ENCODE measurements at places on chromosomes 2 and 18.

- DNase-seq = no peak
These were observed 10.8 kb downstream of the TSHZ1 start for GRCh38 chr18:75221397-75221796.

DNA sequence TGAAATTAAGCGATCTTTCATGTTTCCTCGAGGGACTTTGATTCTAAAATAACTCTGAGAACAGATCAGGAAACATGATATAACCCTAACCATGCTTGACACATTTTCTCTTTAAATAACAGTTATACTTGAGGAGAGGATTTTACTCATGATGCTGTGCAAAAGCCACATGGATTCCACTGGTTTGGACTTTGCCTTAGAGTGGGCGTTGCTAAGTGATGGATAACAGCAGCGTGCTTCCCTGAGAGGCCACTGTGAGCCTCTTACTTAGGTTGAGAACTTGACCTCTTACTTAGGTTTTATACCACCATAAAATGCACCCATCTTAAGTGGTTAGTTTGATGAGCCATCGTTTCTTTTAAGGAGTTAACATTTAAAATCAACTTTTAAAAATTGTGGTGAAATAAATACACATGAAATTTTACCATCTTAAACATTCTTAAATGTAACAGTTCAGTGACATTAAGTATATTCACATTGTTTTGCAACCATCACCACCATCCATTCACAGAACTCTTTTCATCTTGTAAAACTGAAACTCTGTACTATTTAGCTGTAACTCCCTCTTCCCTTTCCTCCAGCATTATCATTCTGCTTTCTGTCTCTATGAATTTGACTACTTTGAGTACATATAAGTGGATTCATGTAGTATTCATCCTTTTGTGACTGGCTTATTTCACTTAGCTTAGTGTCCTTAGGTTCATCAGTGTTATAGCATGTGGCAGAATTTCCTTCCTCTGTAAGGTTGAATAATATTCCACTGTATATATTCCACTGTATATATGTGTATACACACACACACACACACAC is 22.6 kb downstream of the ANXA4 start:
- no peak for DNase-seq

GRCh38 chr2:222653280-222653679 is 2.6 kb downstream of the FARSB start:
- no peak for DNase-seq

DNA sequence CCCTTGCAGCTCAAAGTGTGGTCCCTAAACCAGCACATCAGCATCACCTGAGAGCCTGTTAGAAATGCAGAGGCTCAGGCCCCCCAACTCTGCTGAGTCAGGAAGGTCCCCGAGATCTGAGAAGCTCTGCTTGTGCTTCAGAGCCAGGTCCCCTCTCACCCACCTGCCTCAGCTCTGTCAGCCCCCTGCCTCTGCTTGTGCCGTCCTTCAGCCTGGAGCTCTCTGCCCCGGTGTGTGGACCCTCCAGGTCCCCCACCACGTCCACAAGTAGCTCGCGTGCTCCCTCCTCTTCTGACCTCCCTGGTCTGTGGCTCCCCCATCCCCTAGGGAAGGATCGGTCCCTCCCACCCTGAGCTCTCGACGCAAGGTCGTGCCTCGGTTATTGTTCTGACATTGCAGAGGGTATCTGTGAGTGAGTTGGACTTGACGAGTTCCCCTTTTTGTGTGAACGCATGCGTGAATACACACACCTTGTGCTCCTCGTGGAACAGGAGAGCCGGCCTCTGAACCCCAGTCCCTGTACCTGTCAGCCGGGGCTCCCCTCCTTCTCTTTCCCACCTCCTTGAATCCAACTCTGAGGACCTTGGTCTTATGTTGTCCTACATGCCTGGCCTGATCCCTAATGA is 75.5 kb upstream of the TAF1B start:
- DNase-seq = no peak

DNA sequence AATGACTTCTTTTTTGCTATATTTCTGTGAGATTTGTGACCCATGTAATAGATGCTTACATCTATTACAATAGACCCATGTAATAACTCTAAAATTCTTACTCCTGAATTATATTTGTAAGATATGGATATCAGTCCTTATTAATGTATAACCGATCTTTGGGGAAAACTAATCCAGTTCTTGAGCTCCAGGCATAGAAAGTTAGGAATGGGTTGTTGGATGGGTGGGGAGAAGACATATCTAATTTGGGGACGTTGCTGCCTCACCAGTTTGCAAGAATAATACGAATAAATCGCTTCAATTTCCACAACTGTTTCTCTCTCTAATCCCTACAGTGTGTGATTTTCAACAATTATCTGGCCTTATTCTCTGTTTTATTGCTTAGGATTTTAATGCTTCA is 13.5 kb downstream of the CAVIN2 start:
- DNase-seq = no peak

- DNase-seq = peak; percentile 66
These were observed 103.7 kb upstream of the TAF1B start for GRCh38 chr2:9739531-9739964.

DNA sequence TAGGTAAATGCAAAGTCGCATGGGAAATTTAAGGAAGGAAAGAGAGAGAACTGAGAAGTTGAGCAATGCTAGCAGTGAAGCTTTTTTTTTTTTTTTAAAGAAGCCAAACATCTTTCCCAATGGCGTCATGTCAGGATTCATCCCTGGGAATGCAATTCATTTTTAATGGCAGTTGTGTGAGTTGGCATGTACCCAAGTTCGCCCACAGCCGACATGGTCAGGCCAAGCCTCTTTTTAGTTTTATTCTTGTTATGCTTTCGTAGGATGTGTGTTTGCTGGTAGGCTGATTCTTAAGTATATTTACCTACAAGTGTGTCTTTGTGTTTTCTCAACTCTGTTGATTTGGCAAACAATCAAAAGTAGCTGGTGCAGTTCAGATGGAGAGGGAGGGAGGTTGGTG is 127.6 kb upstream of the ITGA6 start:
- DNase-seq = no peak

GRCh38 chr2:65388051-65388531 is 44.3 kb downstream of the SPRED2 start:
- DNase-seq = no peak

DNA sequence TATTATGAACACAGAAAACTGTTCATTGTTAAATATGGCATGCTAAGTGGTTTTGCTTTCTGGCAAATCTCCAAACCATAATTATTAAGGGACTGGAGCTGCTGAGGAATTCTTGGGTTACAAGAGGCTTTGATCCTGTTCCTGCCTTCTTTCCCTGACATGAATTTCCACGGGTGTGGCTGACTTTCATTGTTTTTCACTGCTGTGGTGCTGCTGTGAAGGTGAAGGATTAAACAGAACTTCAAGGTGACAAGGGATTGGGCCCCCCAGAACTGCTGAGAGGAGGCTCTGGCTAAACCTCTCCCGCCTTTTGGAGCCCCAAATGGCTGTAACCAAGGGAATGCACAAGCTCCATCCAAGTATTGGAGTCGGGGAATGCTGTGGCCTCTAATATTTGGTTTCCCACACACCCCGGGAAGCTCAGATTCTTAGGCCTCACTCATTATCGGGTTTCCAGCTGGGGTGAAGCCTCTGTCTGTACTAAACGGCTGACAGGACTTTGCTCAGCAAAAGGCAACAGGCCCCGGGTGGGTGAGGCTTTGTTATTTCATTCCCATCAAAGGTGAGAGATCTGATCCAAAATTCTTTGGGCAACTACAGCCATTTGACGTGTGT is 29.0 kb upstream of the ZFP36L2 start:
- DNase-seq = no peak

DNA sequence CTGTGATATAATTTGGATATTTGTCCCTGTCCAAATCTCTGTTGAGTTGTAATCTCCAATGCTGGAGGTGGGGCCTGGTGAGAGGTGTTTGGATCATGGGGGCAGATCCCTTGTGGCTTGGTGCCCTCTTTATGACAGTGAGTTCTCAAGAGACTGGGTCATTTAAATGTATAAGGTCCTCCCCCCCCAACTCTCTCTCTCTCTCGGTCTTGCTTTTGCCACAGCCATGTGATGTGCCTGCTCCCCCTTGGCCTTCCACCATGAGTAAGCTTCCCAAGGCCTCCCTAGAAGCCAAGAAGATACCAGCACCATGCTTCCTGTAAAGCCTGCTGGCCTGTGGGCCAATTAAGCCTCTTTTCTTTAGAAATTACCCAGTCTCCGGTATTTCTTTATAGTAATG is 58.6 kb downstream of the FN1 start:
- no peak for DNase-seq

DNA sequence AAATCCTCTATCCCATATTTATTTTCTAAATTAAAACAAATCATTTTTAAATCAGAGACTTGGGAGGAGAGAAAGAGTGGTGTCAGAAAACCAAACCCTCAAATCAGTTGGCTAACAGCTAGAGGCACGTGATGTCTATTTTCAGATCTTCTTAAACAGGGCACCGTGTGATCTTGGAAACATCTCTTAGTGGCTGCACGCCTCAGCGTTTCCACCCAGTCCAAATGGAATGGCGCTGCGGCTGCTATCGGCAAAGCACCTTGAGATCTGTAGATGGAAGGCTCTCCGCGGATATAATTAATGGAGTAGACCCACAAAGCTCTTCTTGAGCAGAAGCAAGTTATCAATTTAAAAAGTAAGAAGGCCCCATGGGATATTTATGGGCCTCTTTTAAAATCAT is 50.0 kb downstream of the NRP2 start:
- DNase-seq = no peak

GRCh38 chr2:207077266-207077665 is 88.5 kb downstream of the KLF7 start:
- no peak for DNase-seq

DNA sequence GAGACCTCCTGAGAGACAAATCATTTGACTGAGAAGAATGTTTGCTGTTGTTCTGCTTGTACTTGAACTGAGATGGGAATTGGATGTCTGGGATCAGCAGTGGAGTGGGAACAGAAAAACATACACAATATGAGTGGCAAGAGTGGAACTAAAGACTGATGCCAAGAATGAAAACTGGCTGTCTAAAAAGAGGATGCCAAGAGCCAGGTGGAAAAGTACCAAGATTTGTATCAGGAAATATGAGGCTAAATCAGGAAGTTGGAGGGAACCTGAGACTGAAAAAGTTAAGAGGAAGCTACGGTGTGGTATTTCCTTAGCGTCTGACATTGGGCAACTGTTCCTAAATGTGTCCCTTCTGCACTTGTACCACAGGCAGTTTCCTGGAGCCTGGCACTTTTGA is 440.9 kb upstream of the CELF4 start:
- DNase-seq = no peak

DNA sequence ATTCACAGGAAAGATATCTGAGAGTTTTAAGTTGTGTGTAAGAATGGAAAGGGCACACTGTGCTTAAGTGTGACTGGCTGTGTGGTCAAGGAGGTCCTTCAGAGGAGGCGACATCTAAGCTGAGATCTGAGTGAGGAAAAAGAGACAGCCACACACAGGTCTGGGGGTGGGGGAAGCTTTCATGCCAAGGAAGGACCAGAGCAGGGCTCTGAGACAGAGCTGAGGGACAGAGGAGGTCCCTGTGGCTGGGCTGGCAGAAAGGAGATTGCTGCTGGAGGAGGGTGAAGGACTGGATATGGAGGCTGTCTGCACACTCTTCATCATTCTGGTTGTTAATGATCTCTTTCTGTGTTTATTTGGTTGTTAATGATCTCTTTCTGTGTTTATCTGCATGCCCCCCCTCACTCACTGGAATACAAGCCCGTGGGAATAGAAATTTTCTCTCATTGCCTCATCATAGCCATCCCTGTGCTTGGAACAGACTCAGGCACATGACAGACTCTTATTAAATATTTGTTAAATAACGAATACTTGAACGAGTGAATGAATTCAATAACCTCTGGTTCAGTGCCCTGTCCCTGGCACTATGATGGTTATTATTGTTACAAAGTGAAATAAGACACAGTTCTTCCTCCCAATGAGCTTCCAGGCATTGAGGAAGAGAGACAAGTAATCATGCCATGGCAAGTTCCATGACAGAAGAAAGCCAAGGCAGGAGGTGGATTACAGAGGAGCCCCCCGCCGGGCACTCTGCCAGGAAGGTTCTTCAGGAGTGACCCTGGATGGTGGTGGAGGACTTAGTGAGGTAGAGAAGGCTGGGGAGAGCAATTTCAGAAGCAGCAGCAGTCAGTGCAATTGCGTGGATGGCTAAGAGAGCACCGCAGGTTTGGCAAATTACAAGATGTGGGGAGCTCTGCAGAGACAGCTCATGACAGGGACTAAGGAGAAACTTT is 399.4 kb upstream of the HS6ST1 start:
- no peak for DNase-seq

DNA sequence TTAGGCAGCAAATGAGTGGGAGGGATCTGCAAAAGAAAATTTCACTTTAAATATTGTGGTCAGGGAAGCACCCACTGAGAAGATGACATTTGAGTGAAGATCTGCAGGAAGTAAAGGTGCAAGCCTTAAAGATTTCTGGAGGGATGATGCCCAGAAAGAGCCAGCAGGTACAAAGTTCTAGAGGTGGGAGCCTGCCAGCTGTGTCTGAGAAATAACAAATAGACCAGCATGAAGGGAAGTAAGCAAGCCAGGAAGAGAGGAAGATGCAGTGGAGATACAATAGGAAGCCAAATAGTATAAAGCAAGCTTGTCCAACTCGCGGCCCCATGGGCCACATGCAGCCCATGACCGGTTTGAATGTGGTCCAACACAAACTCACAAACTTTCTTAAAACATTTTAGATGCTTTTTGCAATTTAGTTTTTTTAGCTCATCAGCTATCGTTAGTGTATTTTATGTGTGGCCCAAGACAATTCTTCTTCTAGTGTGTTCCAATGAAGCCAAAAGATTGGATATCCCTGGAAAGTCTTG is 489.9 kb downstream of the DCC start:
- DNase-seq = no peak

GRCh38 chr2:42906111-42906556 is 113.8 kb upstream of the HAAO start:
- no peak for DNase-seq

DNA sequence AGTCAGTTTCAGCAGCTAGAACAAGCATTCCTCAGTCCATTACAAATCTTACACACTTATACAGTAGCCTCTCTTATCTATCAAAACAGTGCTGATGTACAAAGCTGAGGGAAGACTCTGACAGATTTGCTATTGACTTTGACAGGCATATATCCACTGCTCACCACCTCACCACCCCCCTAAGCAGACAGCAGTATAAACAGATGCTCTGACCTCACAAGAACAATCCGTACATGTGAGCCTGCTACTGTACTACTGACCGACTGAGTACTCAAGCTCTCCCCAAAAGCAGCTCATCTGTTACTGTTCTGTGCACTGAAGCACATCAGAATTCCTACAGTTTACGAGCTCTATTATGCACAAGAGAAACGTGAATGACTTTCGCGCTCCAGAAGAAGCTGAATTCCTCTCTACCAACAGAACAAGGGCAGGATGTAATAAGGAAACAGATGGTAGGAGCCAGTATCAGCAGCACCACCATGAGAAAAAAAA is 95.6 kb upstream of the PDE1A start:
- DNase-seq = no peak

- DNase-seq = no peak
These were observed 40.5 kb downstream of the ALMS1 start for GRCh38 chr2:73426176-73426575.
